ENCODE measurements at places on chromosomes 7 and 10.

DNA sequence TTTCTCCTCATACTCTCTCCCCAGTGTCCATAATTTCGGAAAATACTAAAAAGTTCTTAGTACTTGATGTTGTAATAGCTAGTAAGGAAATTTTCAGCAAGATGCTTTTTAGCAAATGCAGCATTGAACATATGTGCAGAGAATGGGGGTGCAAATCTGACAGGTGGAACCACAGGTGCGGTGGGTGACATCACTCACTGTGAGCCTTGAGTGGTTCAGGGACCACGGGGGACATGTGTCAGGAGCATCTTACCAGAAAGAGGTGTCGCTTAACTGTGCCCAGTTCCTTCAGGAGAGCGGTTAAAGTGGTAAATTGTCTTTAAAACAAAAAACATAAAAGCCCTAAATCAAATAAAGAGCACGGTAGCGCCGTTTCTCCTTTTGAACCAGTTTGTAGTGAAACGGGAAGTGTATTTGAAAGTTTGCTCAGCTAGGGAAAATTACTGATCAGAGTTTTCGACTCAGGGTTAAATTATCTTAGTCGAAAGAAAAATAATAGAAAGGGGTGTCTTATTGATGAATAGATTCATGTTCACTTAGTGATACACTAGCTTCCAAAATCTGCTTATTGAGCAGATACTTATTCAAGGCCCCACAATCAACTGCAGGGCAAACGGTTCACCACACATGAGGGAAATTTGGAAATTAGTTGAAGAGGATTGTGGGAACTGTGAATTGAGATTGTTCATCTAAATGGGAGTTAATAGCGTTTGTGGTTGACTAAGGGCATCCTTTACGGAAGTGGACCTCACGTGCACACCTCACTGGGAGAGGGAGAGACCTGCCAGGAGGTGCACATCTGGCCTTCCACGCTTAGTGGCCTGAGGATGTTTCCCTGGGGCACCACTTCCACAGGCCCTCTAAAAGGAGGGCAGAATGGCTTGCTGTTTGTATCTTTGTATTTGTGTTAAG is 12.7 kb downstream of the CUL1 start:
- DNase-seq = no peak

DNA sequence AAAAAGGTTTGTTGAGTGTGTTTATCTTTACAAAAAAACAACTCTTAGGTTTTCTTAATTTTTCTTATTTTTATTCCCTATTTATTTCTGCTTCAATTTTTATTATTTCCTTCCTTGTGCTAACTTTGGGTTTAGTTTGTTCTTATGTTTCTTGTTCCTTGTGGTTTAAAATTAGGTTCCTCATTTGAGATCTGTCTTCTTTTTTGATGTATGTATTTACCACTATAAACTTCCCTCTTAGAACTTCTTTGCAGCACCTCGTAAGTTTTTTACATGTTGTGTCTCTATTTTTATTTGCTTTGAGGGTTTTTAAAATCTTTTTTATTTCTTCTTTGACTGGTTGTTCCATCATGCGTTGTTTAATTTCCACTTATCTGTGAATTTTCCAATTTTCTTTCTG is 1217.1 kb upstream of the CELF2 start:
- DNase-seq = no peak

GRCh38 chr7:135833642-135834041 is 85.0 kb upstream of the FAM180A start:
- no peak for DNase-seq

GRCh38 chr10:21432266-21432665 is 93.2 kb downstream of the SKIDA1 start:
- DNase-seq = no peak

Data from stimulated activated CD8-positive, alpha-beta memory T cell treated with anti-CD3 and anti-CD28 coated beads, Interleukin-4, amount 100 ng/mL, for 1 hour (primary cell).